ENCODE measurements at places on chromosomes 2 and 18. TPM values are rescaled to one million over a fixed set of nuclear protein-coding genes. Genes with fewer than 3 reads are reported as not detected.

The ERICH2 gene
- not detected for total RNA-seq

The CCDC195 gene
- not detected for total RNA-seq

The SLC19A3 gene
- total RNA-seq: 521 TPM

The DNAH6 gene
- 1.5 TPM for total RNA-seq

The UCN gene
- total RNA-seq: 1.7 TPM

The ABCG8 gene
- total RNA-seq: 0.19 TPM

The B3GNT2 gene
- 13.9 TPM for total RNA-seq

The IGFBP2 gene
- 19.8 TPM for total RNA-seq

The PDE11A gene
- total RNA-seq: 0.33 TPM

The SKOR2 gene
- not detected for total RNA-seq

The CXCR4 gene
- 4.1 TPM for total RNA-seq

The CREG2 gene
- total RNA-seq: not detected

The PUM2 gene
- 87.1 TPM for total RNA-seq

The DSC2 gene
- total RNA-seq: 18.2 TPM

The FEZ2 gene
- 55.8 TPM for total RNA-seq

The DYNAP gene
- not detected for total RNA-seq

The IL36A gene
- not detected for total RNA-seq

The ZBTB7C gene
- 1.0 TPM for total RNA-seq

The IL37 gene
- not detected for total RNA-seq

The ATG16L1 gene
- 31.8 TPM for total RNA-seq

The PPP1R1C gene
- total RNA-seq: 3.7 TPM

The DNAH7 gene
- 2.0 TPM for total RNA-seq

The RNU2-63P gene
- total RNA-seq: not detected

The ELOA2 gene
- not detected for total RNA-seq

The MOGAT1 gene
- total RNA-seq: 2.9 TPM

The AGAP1 gene
- 22.0 TPM for total RNA-seq

The GNLY gene
- 10.0 TPM for total RNA-seq

The MYO5B gene
- total RNA-seq: 2.2 TPM

The LRATD1 gene
- total RNA-seq: 1.5 TPM

The HOXD13 gene
- total RNA-seq: not detected

The TNS1 gene
- total RNA-seq: 310 TPM

The WNT10A gene
- not detected for total RNA-seq

The EFR3B gene
- total RNA-seq: 1.3 TPM

The GPR35 gene
- 0.94 TPM for total RNA-seq

The HTR2B gene
- 0.88 TPM for total RNA-seq

The NEUROD1 gene
- not detected for total RNA-seq

The CASP10 gene
- total RNA-seq: 17.8 TPM

The DNAJC5G gene
- total RNA-seq: not detected

The KLHL41 gene
- 0.66 TPM for total RNA-seq

The SIX3 gene
- total RNA-seq: not detected

The CNGA3 gene
- not detected for total RNA-seq

The GPBAR1 gene
- 19.7 TPM for total RNA-seq
